NCI-H226 (cell line): ENCODE measurements at places on chromosomes 7 and 10.

- no peak for DNase-seq
These were observed 653.7 kb upstream of the SEMA3D start for GRCh38 chr7:85840554-85840953.

DNA sequence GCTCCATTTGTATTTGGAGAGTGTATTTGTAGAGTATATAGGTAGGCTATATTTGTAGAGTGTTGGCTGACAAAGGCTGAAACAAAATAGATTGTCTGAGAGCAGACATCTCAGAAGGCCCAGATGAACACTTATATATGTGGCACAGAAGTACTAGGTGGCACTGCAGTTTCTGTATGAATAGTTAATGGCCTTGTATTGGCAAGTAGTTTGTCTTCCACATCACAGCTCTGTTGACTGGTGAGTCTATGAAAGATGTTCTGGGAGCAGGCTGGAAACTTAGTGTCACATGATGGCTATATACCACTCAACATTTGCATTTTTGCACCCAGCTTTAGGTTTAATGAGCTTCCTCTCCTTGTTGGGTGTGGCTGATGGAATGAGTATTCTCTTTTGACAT, 51.9 kb downstream of the CCNY start:
- DNase-seq = no peak

GRCh38 chr10:47025253-47025539, 114.0 kb downstream of the PTPN20 start:
- DNase-seq = no peak

DNA sequence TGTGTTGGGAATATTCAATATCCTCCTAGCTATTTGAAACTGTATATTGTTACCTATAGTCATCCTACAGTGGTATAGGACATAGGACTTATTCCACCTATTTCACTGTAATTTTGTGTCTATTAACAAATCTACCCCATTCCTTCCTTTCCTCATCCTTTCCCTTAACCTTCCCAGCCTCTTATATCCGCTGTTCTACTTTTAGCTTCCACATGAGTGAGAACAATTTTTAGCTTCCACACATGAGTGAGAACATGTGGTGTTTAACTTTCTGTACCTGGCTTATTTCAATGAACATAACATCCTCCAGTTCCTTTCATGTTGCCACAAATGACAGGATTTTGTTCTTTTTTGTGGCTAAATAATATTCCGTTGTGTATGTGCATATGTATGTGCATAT, 95.9 kb upstream of the FGL2 start:
- DNase-seq = no peak

DNA sequence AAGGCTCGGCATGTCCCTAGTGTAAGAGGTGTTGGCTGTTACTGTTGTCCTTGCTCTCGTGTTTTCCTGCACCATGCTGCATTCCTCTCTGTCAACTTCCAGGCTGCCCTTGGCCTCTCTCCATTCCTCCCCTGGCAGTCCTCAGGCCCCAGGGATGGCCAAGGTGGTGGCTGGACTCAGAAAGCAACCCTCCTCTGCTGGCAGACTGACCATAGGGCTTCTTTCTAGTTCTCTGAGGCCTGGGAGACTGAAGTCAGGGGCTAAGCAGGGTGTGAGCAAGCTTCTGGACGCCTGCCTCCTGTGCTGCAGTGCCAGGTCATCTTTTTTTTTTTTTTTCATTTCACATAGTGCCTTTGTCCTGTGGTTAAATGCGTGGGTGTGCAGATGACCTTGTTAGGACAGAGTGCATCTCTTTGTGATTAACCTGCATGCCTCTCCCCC, 72.0 kb downstream of the GOLGA7B start:
- no peak for DNase-seq

GRCh38 chr7:81527651-81528050, 242.2 kb downstream of the HGF start:
- no peak for DNase-seq

- no peak for DNase-seq
These were observed 11.5 kb downstream of the EBF3 start for GRCh38 chr10:129952378-129953118.

DNA sequence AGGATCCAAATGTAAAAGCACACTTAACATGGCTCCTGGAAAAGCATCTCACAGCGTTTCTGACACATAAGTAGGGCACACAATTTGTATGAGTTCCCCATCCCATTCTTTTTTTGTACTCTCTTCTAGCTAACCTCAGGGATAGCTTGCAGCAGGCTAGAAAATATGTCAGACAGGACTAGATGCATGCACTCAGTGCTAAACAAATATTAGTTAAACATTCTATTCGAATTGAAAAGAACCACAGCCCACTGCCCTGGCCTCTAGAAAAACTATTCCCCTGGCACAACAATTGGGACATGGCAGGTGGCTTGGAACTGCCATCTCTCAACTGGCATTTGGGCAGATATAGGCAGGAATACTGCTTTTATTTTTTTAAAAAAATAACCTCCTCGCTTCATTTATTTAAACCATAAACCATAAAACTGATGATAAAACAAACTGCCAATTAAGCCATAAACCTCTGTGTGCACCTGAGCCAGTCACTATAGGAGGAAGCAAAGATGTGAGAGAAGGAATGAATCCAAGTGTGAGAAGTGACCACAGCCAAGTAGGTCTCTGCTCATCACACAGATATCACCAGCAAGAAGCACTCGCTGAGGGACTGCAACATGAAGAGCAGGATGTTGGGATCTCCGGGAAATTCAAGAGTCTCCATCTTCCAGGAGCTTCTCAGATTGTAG, 394.1 kb downstream of the NEBL start:
- DNase-seq = no peak

DNA sequence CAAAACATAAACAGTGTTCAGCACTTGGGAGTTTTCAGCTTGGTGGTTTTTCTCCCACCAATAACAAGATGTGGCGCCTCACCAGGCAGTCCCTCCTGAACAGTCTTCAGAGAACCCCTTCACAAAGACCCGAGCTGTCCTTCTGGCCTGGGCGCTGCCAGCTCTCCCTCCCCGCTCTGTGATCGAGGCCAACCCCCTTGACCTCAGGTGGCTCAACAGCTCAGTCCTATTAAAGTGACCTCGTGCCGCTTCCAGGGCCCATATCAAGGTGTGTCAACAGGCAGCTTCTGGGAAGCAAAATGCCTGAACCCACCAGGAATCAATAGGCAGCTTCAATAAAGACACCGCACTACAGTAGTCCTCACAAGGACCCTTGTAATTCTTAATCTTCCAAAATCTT, 63.3 kb downstream of the CHST15 start:
- DNase-seq = no peak

DNA sequence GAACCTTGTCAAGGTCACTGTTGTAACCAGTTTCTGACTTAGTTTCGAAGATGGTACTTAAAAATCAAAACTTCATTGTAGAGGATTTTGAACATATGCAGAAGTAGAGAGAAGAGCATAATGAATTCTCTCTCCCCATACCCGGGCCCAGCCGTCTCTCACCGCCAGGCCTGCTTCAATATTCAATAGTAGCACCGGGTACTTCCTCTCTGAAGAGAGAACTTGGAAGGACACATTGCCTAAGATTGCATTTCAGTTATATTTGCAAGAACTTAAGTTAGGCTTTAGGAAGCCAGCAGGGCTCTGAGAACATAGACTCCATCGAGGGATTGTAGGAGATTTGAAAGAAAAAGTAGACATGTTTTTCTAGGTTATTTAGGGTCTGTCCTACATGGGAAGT, 19.1 kb downstream of the LMTK2 start:
- DNase-seq = no peak

- no peak for DNase-seq
These were observed 34.5 kb upstream of the BPGM start for GRCh38 chr7:134612197-134612596.

DNA sequence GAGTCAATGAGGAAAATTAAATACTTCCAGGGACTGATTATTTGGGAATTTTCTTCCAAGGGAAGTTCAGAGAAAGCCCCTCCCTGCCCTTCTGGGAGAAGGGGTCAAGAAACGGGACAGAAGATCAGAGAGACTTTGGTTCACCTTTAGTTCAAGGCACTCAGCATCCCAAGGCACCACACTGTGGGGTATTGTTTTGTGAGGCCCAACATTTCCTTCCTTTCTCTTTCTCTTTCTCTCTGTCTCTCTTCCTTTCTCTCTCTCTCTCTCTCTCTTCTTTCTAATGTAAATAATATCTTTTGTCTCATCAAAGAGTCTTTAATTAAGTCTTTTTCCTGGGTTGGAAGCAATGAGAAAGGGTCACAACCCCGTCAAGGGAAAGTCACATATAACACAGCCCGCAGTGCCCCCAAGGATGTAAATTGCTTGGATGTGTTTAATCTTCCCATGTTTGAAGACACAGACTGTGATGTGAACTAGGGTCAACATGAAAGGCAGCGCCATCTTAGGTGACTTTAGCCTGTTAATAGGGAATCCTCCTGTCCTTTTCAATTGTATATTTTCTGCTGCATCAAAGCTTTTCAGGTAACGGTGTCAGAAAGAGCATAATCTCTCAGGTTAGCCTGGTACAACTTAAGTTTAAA, 983.3 kb upstream of the C7orf33 start:
- no peak for DNase-seq

GRCh38 chr7:3544202-3544601, 243.2 kb downstream of the SDK1 start:
- DNase-seq = no peak

GRCh38 chr10:113000442-113000841, 50.4 kb downstream of the TCF7L2 start:
- DNase-seq = no peak
